ENCODE measurements at places on chromosomes 1 and 21.

DNA sequence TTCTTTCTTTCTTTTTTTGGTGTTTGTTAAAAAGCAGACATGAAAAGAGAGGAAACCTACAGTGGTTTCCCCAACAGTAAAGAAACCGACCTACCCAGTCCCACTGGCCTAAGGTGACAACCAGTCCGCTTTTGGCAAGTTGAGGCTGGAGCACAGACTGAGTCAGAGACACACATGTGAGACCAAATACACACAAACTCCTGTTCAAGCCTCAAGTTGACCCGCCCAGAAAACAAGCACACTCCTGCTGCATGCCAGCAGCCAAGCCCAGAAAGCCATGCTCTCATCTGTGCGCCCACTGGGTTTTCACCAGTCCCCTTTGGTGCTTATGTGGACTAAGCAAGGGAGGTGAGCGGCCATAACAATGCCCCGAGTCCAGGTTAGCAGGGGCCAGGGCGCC, 64.6 kb upstream of the GPR153 start:
- DNase-seq: no peak

GRCh38 chr1:115655306-115655663, 13.5 kb downstream of the VANGL1 start:
- no peak for DNase-seq

DNA sequence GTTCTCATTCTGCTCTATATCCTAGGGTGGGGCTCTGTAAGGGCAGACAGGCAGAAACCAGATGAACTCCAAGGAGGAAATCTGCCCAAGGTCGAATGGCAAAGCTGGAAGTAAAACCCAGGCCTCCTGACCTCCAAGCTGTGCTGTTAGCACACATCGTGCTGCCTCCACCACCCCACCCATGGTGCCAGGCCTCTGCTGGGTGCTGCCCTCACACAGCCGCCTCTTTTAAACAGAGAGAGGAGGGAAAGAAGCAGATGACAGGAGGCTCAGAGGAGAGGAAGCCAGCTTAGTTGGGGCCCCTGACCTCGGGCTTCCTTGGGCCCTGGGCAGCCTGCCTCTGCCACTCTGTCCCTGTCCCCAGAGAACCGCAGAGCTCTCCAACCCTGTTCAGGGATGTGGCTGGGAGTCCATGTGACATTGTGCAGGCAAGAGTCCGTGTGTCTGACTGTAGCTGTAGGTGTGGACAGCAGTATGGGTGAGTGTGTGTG, 1.1 kb downstream of the SYNC start:
- DNase-seq: no peak

- DNase-seq: no peak
These were observed 43.8 kb upstream of the MYBPHL start for GRCh38 chr1:109350655-109351054.

- DNase-seq: no peak
These were observed 14.1 kb downstream of the PCSK9 start for GRCh38 chr1:55053265-55053954.

GRCh38 chr1:91527781-91528180, 27.1 kb downstream of the CDC7 start:
- no peak for DNase-seq

DNA sequence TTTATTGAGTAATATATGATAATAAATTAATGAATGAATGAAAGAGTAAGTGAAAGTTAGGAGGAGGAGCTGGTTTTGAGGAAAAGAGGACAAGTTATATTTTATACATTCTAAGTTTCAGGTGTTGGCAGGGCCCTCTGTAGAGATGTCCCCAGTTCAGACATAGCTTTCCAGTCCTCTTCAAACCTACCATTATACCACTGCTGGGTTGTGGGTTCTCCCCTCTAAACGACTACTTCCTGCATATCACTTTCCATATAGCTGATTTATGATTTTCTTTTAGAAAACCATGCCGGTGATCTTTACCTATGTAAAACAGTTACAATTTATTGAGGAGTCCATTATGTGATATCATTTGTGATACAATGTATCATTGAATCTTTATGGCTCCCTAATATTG, 116.9 kb downstream of the RUNX1 start:
- no peak for DNase-seq
